ENCODE measurements at places on chromosomes 2 and 18.

- DNase-seq, result peak; percentile 5
These were observed 131.3 kb upstream of the CBLN2 start for GRCh38 chr18:72675394-72675793.

- no peak for DNase-seq
These were observed 62.3 kb upstream of the BOD1L2 start for GRCh38 chr18:57084331-57085271.

- no peak for DNase-seq
These were observed 11.3 kb upstream of the VRK2 start for GRCh38 chr2:58035352-58035751.

DNA sequence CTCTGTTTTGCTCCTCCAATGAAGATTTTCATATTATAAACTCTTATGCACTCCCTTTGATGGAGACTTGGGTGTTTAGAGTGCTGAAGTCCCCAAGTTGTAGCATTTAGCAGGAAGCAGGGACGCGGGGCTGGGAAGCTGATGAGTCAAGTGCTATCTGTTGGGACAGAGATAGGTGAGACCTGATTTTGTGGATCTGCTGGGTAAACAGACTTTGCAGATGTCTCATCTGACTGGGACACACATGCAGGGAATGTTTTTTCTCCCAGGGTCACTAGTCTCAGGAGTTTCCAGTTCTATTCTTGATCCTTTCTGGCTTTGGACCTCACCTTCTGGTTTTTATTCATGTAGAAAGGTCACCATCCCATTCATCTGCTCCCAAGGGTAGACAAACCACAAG lies 79.7 kb upstream of the ACAA2 start:
- no peak for DNase-seq

- DNase-seq, result peak; percentile 52
These were observed 13.1 kb upstream of the ROCK2 start for GRCh38 chr2:11357428-11357972.

- peak; percentile 73 for DNase-seq
These were observed 23.0 kb downstream of the EPHA4 start for GRCh38 chr2:221549143-221549542.

GRCh38 chr2:50347358-50348044 lies 684.4 kb downstream of the NRXN1 start:
- no peak for DNase-seq

- no peak for DNase-seq
These were observed 23.2 kb downstream of the HJURP start for GRCh38 chr2:233831011-233831721.

GRCh38 chr2:219415580-219416234 lies 2.5 kb upstream of the DES start:
- no peak for DNase-seq

- DNase-seq, result no peak
These were observed 77.6 kb downstream of the FHOD3 start for GRCh38 chr18:36375118-36375517.

Data from AG10803 (cell line).